ENCODE measurements at places on chromosomes 3 and 15.
A peak's percentile ranks its signal among the peaks of the same experiment; 100 is the strongest.

DNA sequence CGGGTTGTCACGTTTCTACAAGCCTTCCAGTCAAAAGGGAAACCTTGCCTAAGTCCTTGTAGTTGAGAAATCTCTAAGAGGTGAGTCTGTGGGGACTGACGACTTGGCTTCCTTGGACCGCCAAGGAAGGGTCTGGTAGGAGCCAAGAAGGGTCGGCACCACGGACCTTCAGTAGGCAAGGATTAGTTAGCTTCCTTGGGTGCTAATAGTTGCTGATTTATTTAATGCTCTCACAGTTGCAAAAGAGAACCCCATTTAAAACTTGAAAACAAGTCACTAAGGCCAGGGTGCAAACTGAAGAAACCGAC, 361 bp upstream of the LCMT2 start:
- DNase-seq: no peak

DNA sequence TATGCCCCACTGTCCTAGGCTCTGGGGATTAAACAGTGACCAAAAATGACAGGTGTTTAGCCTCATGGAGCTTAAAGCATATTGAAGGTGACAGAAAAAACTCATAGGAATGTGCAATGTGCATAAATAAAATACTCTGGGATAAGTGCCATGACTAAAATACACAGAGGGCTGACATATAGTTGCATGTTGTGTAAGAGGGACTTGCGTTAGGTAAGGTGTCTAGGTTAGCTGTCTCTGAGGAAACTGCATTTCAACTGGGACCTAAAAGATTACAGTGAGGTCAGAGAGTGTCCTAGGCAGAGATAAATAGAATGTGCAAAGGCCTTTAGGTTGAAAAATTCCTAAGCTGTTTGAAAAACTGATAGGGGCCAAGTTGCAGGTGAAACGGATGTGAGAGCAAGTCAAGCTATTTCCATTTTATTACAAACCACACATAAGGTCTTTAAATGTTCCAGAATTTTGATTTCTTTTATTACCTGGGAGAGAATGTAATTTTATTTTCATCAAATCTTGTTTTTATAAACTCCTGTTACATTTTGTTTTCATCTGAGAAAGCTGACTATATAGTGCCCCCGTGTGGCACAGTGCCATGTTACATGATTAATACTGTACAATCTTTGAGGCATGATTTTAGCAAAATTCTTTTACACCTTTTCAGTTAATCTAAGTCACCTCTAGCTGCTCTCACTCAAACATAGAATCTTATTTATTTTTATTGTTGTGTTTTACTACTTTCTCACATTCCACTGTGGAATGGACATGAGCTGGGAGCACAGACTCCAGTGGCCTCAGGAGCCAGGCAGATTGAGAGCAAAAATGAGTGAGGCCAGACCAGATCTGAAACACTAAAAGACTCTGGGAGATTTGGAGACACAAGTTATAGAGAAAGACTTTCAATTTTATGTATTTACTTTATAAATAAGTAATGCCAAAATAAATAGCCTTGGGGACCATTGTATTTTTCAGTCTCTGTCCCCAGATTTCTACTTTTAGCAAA, 259.6 kb upstream of the ZNF717 start:
- no peak for DNase-seq

- no peak for DNase-seq
Observed at GRCh38 chr3:49134471-49135265, 1.8 kb upstream of the LAMB2 start.

DNA sequence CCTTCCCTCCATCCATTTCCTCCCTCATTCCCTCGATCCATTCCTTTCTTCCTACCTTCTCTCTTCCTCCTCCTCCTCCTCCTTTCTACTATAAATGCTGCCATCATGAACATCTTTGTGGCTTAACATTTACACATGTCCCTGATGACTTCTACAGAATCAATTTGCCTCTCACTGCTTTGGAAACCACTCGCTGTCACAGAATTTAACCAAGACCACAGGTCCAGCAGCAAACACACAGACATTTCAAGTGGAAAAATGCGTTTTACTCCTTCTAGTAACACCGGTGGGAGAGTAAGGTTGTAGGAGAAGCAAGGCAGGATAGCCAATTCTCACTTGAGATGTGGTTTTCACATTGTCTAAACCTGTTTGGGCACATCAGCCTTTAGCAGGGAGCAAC, 101.4 kb upstream of the LRIG1 start:
- DNase-seq: no peak

DNA sequence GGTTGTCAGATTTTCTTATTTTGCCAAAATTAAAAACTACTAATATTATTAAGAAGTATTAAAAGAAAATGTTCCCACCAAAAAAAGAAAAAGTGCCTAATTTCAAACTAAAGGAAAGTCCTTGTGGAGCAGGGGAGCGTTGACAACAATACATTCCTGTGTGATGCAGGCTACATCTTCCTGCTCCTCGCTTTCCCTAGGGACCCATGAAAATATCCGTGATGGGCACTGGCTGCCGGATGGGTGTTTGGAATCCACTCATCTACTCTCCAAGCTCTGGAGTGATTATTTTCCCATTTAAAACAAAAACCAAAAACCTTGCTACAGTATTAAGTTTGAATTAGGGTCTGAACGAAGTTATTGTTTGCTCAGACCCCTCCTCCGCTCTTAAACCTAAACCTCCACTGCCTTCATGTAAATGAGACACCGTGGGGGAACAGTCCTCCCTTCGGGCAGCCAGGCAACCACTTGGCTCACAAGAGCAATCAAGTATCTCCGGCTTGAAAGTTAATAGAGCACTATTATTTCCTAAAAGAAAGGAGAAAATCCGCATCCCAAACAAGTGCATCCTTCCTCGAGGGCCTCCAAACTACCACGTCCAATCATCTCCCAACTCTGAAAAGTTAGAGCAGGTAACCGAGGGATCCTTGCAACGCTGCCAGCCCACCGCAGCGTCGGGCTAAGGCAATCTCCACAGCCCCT, 1.5 kb downstream of the ITGB5 start:
- peak; percentile 61 for DNase-seq

DNA sequence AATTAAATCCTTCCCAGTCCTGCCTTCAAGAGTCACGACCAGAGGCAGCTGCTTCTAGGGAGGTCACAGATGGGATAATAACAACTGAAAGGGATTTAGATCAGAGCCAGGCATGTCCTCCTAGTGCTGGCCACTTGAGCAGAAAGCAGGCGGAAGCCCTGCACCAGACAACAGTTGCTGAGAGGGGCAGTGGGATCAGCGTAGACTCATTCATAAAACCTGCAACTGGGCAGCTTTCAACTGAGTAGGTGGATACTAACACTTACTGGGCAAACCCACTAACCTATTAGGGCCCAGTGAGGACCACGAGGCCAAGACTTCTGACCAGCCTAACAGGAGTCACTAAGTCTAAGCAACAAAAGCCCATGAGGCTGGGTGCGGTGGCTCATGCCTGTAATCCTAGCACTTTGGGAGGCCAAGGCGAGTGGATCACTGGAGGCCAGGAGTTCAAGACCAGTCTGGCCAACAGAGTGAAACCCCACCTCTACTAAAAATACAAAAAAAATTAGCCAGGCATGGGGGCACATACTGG, 67.0 kb downstream of the DAPK2 start:
- no peak for DNase-seq

- DNase-seq: no peak
Observed at GRCh38 chr15:75148280-75148679, 53.4 kb upstream of the C15orf39 start.

All from AG20443 (cell line).